ENCODE measurements at places on chromosomes 6 and 20.

- DNase-seq: no peak
These were observed 245.5 kb downstream of the FNDC1 start for GRCh38 chr6:159414711-159415110.

DNA sequence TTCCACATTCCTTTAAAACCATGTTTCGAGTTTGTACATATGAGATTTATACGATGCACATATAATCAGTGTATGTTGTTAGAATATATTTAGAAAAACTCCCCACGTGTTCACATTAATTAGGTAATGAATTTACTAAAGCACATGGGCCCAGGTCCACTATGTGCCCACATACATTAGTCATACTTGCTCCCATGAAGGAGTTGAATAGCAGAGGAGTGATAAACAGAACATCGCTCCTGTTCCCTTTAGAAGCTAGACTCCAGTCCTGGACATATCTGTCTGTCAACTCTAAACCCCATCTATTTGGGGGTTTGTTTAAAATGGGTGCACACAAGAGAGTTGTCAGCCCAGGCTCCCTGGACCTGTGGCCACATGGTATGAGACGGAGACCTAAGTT is 108.1 kb upstream of the TIAM2 start:
- DNase-seq: no peak

DNA sequence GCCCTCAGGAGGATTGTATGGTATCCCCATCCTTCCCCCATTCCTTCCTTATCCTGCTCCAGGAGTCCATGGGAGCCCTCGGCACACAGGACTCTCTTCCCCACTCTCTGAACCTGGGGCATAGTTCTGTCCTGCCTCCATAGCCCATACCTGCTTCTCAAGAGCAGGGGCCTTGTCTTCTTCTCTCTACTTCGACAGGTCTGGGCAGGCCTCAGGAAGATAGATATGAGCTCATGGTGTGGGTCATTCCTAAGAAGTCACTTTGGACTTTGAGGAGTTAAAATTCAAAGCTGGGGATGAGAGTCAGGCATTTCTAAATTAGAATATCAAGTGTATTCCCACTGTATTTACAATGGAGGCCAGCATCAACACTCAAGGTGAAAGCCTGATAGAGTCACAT is 8.4 kb upstream of the ADA start:
- no peak for DNase-seq

GRCh38 chr20:10540636-10541493 is 105.8 kb downstream of the SLX4IP start:
- no peak for DNase-seq

DNA sequence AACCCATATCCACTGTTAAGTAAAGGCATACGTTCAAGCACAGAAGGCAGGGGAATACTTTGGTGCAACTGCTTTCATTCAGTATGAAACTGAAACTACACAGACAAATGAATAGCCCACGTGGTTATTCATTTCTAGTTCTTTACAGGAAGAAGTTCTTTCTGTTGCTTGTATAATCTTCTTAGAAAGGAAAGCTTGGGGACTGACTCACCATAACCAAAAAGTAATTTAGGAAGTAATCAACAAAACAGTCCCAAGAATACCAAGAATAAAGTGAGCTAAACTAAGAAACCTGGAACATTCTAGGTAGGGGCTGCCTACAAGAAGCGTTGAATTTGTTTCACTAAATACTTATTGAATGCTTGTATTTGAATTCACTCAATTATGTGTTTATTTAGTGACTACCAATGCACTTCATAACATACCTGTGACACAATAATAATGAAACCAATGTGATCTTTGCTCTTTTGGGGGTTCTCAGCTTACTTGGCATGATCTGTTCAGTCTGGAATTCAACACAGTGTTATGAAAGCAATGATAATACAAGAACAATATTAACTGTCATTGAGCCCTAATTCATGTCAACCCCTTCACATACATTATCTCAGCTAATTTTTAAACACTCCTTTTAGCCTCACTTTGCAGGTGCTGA is 25.1 kb upstream of the KIAA0408 start:
- no peak for DNase-seq

GRCh38 chr6:36464233-36464632 is 21.4 kb downstream of the KCTD20 start:
- DNase-seq: no peak
